A375 (cell line): ENCODE measurements at places on chromosomes 5 and 9. TPM values are rescaled to one million over a fixed set of nuclear protein-coding genes. Genes with fewer than 3 reads are reported as not detected.

The TMEM174 gene
- not detected in 2 replicates for total RNA-seq

The ABLIM3 gene
- total RNA-seq = 3.2 and 3.5 TPM in 2 replicates

The RGS3 gene
- total RNA-seq = 51.3 and 57.2 TPM in 2 replicates

The PLCXD3 gene
- 0.04 TPM in 1 of 2 replicates, not detected in the other for total RNA-seq

The CER1 gene
- total RNA-seq = not detected in 2 replicates

The CCDC152 gene
- 0.23 and 0.27 TPM in 2 replicates for total RNA-seq

The RNF145 gene
- total RNA-seq = 47.9 and 49.9 TPM in 2 replicates

The PCDH12 gene
- 0.15 and 0.21 TPM in 2 replicates for total RNA-seq

The NPM1 gene
- 2,657 and 3,007 TPM in 2 replicates for total RNA-seq

The PCDHB16 gene
- total RNA-seq = 7.7 and 7.9 TPM in 2 replicates

The F12 gene
- 5.4 and 5.5 TPM in 2 replicates for total RNA-seq
